ENCODE measurements at places on chromosomes 7 and 10.

- no peak for DNase-seq
Observed at GRCh38 chr10:124748953-124749645, 4.9 kb upstream of the FAM53B start.

- no peak for DNase-seq
Observed at GRCh38 chr7:53191836-53192443, 156.5 kb downstream of the POM121L12 start.

- DNase-seq: no peak
Observed at GRCh38 chr10:71381611-71382010, 15.1 kb upstream of the CDH23 start.

DNA sequence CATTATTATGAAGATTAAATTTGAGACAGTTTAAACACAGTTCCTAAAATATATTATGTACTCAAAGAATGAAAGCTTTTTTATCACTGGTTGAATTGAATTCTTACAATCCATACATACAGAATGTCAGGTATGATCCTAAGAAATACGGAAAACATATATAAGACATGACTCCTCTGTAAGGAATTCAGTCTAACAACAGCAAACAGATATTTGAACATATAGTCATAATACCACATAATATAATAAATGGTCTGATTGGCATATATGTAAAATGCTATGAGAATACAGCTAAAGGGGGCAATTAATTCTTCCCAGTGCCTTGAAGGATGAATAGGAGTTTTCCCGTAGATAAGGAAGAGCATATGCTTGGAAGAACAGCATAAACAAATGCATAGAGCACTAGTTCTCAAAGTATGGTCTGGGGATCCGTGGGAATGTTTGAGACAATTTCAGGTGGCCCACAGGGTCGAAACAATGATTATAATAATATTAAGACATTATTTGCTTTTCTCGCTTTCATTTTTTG, 10.6 kb upstream of the ARID5B start:
- DNase-seq: no peak

GRCh38 chr7:46463170-46463569, 542.1 kb upstream of the IGFBP3 start:
- DNase-seq: no peak

DNA sequence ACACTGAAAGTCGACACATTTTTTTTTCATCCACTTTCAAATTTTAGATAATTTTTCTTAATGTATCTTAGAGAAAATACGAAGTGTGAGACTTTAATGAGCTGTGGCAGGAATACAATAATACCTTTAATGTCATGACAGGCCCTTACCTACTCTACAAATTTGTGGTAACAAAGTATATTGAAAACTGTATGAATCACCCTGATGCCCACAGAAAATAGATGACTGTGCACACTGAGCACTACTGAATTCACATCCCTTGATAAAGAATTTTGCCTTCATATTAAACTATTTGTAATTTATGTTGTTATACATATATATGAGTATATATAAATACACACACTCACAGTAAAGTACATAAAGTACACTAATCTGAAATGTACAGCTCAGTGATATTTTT, 51.7 kb downstream of the AKR1D1 start:
- DNase-seq: no peak

DNA sequence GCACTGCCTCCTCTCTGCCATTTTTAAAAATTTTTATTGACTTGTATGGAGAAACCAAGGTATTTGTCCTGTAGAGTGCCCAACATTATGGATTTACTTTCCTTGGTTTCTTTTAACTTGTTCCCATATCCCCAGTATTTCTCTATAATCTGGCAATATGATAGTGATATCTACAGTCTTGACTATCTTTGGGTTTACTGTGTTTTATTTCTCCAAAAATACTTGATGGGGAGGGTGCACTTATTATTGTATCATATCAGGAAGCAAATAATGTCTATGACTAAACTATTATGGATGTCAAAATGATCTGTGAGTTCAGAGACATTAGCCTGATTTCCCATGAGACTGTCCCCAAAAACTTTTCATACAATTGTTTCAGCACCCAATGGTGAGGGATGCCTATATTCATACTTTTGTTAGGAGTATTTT, 6.6 kb downstream of the TFPI2 start:
- no peak for DNase-seq

- DNase-seq: no peak
Observed at GRCh38 chr7:159211540-159212182, 67.0 kb upstream of the VIPR2 start.

DNA sequence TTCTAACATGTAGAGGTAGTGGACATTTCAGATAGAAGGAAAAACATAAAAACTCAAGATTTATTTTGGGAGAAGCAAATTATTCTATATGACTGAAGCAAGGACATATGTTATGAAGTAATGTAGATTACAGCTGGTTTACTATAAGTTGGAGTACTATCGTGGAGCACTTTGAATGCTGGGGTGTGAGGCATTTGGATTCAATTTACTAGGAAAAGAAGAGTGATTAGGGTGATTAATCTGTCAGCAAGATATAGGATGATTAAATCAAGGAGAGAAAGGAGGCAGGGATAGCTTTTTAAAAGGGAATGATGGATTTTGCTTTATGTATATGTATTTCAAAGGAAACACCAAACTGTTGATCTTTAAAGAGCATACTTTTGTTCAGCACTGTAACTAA, 318.4 kb upstream of the KAT6B start:
- no peak for DNase-seq

DNA sequence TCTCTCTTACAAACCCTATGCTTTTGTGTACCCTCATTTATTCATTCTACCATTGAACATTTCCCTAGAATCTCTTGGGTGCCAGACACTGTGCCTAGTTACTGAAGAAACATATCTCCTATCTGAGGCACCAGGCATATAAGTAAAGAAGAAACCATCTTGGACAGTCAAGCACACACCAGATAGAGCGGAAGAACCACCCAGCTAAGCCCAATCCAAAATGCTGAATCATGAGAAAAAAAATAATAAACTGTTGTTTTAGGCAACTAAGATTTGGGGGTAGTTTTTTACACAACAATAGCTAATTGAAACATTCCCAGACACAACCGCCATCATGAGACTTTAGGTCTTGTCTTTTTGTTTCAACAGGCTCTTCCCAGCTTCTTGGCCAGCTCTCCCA, 102.3 kb upstream of the TCF7L2 start:
- DNase-seq: no peak
